ENCODE measurements at places on chromosomes 5 and 9.

GRCh38 chr5:55860288-55860687 is 9.1 kb downstream of the IL31RA start:
- DNase-seq = no peak

- DNase-seq = no peak
Observed at GRCh38 chr5:82924226-82925060, 152.8 kb downstream of the TMEM167A start.

DNA sequence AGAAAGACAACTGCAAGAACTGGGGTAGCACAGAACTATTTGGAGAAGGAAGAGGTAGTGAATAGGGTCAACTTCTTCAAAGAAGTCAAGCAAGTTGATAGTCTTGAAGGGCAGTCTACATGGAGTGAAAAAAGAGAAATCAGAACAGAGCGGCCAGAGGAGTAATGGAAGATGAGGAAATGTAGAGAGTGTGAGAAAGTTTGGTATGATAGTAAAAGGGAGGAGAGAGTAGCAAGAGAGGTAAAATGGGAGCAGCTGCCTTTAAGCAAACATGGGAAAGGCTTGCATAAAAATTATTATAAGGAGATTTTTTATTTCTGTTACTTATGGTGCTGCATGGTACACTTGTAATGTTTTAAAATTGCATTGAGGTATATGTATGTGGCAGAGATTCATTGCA is 6.8 kb downstream of the ITGA2 start:
- DNase-seq = no peak

GRCh38 chr5:78526049-78526525 is 122.5 kb downstream of the LHFPL2 start:
- DNase-seq = peak; percentile 16

- no peak for DNase-seq
Observed at GRCh38 chr5:169702693-169703481, 65.8 kb downstream of the DOCK2 start.

DNA sequence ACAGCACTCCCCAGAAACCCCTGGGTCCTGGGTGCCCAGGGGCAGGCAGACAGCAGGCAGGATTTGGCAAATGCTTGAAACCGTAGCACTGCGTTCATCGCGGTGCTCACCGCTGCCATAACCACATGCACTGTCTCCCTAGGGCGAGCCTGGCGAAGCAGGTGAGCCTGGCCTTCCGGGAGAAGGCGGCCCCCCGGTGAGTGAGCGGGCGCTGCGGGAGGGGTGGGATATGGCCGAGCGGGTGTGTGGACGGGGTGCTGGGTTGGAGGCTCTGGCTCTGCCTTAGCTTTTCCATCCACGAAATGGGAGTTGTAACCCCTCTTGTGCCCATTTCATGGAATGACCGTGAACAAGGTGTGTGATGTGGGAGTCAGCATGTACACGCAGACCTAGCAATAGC is 66.8 kb upstream of the FCN2 start:
- DNase-seq = no peak

- DNase-seq = no peak
Observed at GRCh38 chr9:68530618-68531017, 10.1 kb downstream of the TMEM252 start.

DNA sequence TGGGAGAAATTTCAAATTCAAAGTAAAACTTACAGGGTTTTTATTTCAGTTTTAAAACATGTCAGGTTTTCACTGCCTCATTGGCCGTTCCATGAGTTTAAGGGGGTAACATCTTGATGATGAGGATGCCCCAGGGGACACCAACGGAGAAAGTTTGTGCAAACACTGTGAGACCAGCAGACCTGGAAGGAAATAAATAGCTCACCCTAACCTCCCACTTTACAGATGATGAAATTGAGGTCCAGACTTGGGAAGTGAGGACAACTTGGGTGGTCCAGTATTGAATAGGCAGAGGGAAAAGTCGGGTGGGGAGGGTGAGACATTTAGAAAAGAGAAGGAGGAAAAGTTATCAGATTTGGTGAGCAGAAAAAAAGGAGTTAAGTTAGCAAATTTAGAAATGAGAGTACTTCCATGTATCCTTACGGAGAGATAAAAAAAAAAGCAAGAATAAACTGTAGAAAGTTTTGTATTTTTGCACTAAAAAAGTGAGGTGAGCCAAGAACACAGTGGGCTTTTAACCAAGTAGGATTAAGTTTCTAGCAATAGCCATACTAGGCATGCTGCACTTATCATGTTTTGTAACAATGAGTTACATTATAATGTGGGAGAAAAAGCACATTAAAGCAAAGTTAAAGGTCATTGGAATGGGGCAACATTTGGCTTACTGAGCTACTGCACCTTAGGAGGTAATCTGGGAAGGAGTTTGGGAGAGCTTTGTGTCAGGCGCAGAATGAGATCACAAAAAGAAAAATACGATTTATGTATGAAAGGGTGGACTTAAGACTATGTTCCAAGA is 125.1 kb downstream of the GAS1 start:
- no peak for DNase-seq

DNA sequence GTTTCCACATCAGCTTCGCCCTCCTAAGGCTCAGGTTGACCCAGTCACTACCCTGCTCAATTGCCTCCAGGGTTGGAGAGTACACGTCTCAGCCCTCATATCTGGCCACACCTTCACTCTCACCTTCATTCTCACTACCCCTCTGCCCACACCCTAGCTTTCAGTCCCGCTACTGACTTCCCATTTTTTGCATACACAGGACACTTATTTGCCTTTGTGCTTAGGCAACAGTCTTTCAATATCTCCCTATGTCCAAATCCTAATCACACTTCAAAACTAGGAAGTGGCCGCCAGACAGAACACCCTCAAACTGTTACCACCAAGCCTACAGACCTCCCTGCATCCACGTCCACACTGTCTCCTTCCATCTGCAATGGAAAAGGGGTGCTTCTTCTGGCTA is 10.9 kb downstream of the MCTP1 start:
- peak; percentile 18 for DNase-seq

DNA sequence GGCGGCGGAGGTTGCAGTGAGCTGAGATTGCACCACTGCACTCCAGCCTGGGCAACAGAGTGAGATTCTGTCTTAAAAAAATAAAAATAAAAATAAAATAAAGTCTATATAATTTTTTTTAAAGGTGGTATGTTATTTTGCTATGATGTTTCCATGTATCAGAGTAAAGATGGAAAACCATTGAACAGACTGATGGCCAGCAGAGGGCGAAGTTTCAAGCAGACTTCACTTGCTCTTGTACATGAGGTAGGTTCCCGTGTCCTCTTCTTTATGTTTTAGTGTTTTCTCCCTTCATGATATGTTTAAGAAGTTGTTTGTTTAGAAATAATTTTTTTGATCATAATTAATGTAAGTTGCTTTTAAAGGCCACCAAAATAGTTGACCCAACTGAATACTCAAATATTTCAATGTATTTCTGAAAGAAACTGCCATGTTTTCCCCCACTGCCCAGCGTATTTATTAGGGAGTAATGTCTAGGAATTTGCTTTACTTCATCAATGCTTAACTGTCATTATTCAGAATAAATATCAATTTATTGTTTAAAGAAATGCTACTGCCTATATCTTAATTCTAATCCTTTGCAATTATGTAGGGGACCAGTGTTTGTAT is 146.4 kb downstream of the HACD4 start:
- peak; percentile 83 for DNase-seq

DNA sequence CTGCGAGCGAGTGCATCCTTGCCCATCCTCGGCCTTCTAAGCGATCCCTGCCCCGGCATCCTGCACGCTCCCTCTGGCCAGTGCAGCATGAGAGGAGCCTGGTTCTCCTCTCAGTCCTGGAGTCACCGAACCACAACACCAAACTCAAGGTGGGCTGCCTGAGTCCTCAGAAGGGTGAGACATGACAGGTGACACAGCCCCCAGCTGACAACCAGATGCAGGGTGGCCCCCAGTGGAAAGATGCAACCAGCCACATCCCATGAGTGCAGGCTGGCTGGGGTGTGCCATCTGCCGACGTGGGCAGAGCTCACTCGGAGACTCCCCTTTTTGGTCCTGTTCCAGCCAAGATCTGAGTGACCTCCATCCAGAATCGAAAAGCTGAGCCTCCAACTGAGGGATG is 58.4 kb downstream of the COL23A1 start:
- DNase-seq = no peak

DNA sequence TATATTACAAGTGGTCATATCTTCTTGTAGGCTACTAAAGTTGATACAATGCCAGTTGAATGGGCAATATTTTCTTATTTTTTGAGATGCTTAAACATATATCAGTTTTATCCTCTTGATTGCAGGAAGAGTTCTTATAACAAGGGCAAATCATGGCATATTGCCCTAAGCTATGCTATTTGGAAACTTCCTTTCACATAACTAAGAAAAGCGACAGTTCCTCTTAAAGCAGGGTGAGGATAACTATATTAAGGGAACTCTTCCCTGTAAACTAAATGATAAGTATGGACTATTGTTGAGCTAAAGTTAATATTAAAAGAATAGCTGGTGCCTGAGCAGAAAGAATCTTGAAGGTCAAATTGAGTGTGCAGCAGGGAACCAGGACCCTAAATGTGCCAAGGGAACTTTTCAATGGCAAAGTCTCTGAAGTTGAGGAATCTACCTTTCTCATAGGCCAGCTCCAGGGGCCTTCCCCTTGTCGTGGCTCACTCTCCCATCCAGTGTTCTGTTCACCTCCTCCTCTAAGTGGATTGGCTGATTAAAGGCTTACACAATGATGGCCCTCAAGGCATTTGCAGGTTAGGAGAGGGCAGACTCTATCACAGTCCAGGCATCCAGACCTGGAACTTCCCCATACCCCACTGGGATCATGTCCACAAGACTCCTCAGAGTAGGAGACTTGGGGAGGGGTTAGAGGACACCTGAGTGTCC is 26.8 kb downstream of the FYB1 start:
- no peak for DNase-seq

DNA sequence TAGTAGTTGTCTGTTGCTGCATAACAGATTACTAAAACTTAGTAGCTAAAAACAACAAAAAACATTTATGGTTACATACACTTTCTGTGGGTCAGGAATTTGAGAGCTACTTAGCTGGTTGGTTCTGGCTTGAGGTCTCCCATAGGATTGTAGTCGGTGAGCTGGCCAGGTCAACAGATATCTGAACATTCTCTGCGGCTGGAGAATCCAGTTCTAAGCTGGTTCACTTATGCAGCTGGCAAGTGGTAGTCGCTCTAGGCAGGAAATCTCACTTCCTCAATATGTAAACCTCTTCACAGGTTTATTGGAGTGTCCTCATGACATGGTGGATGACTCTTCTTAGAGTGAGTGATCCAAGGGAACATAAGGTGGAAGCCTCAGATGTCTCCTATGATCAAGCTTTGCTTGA is 65.7 kb upstream of the TNFAIP8 start:
- peak; percentile 72 for DNase-seq

- no peak for DNase-seq
Observed at GRCh38 chr9:2742214-2742613, 24.9 kb downstream of the KCNV2 start.
